ENCODE measurements at places on chromosomes 3 and 15.

DNA sequence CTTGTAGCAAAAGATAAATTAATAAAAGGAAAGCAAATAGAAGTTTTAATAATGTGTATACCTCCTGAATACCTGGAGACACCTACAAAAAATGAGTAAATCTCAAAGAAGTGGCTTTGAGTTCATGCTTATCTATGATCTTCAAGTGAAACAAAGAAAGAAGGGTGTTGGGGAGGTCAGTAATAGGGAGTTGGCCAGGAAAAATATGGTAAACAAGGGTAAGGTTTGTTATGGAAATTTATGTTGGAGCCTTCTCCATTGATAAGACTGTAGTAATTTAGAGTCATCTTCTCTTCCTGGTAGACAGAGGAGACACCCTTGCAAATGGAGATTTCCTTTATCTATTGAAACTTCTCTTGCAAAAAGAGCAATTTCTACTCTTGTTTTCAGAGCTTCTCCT is 6.6 kb upstream of the CCR8 start:
- DNase-seq = no peak

DNA sequence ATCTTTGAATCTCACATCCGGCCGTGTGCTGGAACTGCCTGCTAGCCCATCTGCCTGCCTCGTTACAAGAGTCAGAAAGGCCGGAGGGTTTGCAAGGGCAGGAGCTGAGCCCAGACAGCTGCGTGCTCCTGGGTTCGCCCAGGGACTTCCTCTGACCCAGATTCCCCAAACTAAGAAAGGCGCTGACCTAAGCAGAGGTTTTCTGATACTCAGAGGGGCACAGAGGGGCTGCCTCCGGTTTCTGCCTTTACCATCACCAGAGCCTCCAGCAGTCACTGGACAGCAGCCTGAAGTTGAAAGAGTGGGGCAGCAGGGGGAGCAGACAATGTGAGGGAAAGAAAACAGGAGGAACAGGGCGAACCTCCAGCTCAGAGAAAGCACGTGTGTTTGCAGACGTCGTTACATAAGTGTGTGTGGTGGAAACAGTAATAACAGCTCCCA is 33.4 kb upstream of the RAD18 start:
- DNase-seq = no peak

GRCh38 chr15:53397041-53397616 is 362.3 kb downstream of the WDR72 start:
- DNase-seq = no peak

DNA sequence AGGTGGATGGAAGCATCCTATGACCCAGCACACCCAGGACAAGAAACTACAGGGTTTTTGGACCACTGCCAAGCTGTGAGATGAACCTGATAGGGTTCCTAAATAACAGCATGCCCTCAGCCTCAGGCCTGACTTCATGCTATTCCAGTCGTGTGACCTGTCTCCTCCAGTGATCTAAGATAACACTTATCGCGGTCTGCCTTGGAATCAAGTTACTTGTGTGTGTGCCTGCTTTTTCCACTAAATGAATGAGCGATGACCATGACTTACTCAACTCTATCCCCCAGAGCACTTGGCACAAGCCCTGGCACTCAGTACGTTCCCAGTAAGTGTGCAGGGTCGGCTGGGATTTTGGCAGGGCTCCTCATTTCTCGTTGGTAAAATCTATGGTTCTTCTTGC is 172.7 kb upstream of the TP63 start:
- no peak for DNase-seq

DNA sequence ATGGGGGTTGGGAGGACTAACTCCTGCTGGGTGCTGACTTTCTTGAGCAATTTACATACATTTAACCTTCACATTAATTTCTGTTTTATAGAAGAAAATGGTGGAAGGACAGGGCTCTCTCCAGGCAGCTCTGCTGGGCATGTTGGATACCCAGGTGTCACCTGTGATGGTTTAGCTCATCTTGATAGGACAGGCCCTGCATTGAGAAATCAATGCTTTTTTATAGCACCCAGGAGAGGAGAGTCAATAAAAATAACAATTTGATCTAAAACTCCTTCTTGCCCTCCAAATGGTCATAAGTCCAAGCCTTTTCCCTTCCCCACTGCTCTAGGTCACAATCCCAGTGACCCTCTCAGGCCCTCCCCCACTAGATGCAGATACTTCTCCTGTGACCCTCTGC is 48.3 kb upstream of the RBP1 start:
- DNase-seq = no peak

- no peak for DNase-seq
Observed at GRCh38 chr3:47012342-47013230, 33.1 kb downstream of the NBEAL2 start.

DNA sequence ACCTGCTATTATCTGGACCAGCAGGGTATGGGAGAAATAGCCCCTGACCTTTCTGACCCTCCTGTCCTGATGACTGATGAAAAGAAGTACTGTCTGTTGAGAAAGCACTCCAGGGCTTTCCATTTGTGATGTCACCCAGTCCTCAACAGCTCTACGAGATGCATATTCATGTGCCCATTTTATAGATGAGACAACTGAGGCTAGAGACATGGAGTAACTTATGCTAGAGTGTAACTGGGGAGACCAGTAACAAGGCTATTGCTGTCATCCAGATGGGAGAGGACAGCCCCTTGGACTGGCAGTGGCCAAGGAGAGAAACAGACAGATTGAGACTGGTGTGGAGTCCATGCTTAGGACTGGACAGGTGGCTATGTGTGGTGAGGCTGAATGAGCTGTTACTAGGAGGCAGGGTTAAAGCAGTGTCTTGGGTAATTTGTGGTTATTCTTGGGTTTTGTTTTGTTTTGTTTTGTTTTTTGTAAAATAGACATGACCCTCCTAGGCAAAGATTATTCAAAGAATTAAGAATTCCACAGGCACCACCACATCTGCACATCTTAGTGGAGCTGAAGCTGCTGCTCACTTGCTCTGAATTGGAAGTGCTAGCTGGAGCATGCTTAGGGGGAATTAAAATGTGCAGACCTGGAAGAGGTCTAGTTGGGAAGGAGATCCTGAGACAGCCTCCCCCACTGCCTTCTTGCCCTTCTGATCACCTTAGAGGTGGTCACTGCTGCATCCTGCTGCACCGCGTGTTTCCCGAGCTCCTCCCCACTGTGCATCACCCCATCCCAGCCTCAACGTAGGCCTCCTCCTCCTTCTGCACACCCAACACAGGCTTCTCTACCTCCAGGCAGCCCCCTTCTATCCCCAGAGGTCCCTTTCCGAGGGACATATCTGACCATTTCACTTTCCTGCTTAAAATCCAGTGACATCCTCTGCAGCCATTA is 8.4 kb downstream of the HRH1 start:
- no peak for DNase-seq

DNA sequence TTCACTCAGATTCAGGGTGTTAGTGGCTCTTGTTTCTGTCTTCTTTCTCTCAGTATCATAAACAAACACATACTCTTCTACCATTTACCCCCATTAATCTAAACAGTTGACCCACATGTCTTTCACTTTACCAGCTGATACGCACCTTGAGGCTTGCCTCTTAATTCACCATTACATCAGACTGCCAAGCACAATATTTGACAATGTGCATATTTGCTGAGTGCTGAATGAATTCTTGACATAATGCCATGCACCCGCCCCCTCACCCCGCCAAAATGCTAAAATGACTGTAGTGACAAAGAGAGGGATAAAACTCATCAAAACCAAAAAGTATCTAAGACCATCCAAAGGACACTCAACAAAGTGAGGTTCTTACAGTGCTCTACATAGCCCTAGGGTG is 57.4 kb downstream of the NGLY1 start:
- DNase-seq = no peak

DNA sequence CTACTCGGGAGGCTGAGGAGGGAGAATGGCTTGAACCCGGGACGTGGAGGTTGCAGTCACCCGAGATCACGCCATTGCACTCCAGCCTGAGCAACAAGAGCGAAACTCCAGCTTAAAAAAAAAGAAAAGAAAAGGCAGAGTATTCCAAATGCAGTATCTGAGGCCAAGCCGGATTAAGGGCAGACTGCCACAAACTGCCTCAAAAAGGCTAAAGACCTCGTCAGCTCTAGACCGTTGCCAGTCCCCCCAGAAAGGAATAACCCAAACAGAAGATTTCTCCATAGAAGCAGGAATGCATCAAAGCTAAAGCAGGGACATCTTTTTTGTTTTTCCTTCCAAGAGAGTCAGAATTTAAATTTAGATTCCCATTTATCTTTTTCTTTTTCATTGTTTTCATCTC is 72.9 kb downstream of the TM4SF4 start:
- no peak for DNase-seq

DNA sequence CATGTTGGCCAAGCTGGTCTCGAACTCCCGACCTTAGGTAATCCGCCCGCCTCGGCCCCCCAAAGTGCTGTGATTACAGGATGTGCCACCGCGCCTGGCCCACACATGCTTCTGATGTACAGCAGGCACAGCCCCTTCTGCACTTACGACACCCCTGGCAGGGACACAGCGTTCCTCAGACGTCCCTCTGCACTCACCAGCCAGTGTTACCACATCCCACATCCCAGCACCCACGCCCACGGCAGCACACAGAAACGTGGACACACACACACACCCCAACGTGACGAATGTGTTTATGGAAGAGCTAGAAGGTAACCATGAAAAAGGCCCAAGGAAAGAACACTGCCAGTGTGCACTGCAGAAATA is 576 bp upstream of the RPAP1 start:
- DNase-seq = no peak

DNA sequence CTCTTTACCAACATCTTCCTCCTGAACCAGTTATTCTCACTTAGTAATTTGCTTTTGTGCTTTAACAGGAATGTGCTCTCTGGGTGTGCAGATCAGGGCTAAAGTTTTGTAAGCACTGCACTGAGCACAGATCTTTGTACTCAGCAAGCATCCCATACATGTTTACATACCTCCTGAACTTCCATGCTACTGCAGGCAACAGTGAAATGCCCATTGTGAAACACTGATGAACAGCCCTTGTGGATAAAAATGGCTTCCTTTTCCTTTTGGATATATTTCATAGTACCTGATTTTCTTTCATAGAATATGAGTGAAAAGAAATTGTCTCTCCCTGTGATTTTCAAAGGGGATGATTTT is 855.9 kb downstream of the MCTP2 start:
- no peak for DNase-seq

GRCh38 chr3:141093397-141093796 is 42.2 kb downstream of the SPSB4 start:
- DNase-seq = no peak

DNA sequence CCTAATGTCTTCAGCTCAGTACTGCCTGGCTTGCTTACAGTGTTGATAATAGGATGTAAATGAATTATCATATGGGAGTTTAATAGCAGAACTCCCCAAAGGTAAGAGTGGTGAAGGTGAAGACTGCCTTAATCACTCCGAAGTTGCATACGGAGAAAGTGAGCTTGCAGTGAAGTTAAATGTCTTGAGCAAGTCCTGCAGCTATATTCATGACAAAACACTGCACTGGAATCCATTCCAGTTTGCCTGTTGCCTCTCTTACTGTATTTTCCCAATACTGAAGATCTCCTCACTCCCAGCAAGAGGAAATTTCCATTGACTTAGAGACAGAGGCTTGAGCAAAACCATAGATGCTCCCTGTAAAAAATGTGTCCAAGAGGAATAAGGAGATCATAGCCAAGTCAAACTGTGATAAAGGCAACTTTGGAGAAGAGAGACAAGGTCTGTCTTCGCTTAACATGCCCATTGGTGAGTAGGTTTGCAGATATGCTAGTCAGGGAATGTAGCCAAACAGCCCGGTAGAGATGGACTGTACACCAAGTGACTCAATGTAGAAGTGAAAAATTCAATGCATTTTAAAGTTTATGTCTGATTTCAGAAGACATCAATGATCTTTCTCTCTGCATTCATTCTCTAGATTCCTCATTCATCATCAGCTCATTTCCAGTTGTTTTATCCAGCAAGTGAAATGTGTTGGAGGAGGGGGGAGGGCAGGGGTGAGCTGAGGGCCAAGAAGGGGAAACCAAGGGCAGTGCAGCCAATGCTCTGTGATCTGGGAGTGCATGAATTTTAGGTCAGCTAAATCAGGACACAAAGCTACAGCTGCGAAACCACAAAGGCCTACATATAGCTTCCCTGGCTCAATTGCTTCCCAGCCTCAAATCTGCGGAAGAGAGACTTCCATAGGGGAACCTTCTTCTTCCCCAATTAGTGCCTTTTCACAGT is 667.1 kb upstream of the NR2F2 start:
- DNase-seq = no peak

DNA sequence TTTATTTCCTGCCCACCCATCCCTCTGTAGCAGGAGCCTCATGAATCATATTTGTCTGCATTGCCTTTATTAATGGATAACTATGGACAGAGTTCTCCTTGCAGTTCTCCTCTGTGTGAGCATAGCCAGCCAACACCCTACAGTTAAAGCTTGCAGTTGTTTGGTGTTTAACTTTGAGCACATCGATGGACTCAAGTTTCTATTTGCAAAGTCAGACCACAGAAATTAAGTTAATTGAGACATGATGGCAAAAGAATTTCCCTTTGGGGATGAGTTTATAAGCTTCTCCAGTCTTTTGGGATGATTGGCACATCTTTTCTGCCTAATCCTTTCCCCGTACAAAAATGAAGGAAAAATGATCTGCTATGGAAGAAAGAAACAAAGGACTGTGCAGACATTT is 398.9 kb upstream of the THBS1 start:
- no peak for DNase-seq

GRCh38 chr15:48333540-48333939 is 2.3 kb downstream of the DUT start:
- DNase-seq = no peak

DNA sequence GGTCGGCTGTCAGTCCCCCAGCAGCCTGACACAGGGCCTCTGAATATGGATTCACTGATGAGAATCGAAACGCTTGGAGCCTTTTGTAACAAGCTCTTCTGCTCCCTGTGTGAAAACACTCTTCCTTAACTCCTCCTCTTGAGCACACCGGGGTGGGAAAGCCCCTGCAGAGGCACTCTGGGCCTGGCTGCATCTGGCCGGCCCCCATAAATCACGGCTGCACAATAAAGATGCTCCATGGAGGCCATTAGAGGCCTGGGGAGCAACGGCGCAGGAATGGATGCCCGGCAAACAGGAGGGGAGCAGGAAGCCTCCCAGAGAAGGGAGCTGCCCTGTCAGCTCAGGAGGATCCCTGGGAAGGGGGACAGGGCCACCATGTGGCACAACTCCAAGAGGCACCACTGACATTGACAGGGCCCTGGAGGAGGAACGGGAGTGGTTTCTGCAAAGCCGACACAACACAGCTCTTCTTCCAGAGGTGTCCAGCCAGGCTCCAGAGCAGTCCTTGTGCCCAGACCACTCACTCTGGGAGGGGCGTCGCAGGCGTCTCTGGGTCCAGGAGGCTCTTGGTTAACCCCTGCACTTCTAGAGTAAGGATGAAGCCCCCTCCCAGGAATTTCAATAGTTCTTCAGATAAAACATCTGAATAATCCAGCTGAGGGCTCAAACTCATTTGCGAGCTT is 509.3 kb upstream of the PPP2R3A start:
- no peak for DNase-seq

GRCh38 chr15:43370310-43370974 is 401 bp downstream of the ZSCAN29 start:
- DNase-seq = peak; percentile 3
